ENCODE measurements at places on chromosomes 3 and 15. TPM values are rescaled to one million over a fixed set of nuclear protein-coding genes. Genes with fewer than 3 reads are reported as not detected.
A peak's percentile ranks its signal among the peaks of the same experiment; 100 is the strongest.

The ZKSCAN7 gene
- total RNA-seq = 6.2 TPM

DNA sequence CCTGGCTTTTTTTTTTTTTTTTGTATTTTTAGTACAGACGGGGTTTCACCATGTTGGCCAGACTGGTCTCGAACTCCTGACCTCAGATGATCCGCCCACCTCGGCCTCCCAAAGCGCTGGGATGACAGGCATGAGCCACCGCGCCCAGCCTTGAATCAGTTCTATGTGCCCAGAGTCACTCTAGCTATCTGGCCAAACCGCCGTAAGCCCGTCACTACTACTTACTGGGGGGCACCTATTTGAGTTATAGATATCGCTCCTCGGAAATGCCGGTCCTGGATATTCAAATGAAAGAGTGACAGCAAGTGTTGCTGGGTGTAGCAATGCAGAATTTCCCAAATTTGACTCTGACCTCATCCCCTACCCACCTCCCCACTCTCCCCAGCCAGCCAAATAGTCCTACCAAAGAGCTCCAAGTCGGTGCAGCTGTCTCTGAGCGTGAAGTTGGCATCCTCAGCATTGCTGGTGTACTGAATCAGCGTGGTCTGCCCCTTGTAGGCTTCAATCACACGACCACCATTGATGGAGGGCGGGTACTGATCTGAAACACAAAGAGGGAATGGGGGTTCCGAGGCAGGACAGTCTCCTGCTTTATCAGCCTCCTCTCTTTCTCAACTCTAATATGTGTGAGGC, 38.1 kb downstream of the MUC20 start:
- peak; percentile 16 for DNase-seq

- DNase-seq = peak; percentile 90
These were observed 20.4 kb upstream of the PLXND1 start for GRCh38 chr3:129626744-129627349.

GRCh38 chr3:196162679-196163078, 48.5 kb downstream of the ZDHHC19 start:
- no peak for DNase-seq

- no peak for DNase-seq
These were observed 72.5 kb upstream of the AGTR1 start for GRCh38 chr3:148625095-148625736.

DNA sequence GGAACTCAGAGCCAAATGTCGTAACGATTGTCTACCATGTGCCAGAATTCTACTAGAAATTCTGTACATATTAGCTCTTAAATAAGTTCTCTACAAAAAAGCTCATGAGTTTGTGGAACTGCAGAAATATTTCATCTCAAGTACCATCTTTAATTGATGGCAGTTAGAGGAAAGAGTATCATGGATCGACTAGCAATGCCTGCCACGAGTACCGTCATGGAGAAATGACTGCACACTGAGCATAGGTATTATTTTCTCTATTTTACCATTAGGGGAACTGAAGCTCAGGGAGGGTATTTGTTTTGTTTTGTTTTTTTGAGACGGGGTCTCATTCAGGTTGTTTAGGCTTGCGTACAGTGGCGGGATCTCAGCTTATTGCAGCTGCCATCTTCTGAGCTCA, 2.8 kb downstream of the RPUSD3 start:
- no peak for DNase-seq

DNA sequence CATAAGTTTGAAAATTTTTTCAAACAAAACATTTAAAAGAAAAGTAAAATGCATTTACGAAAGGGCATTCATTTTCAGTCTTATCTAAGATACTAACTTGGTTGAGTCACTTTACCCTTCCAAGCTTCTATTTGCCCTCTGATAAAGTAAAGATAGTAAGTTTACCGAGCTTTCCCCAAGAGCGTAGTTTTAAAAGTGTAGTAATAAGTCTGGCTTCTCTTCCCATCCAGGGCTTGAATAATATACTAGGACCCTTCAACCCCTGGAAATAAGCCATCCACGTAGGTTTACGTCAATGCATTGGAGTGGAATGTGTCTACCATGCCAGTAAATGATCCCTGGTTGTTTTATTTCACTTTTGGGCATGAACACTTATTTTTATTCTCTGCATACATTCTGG, 608.3 kb downstream of the NTRK3 start:
- no peak for DNase-seq

The DYNC1LI1 gene
- total RNA-seq = 25.3 TPM

GRCh38 chr15:25803036-25803435, 60.1 kb downstream of the ATP10A start:
- DNase-seq = no peak

The TARS3 gene
- 23.7 TPM for total RNA-seq

The CFAP92 gene
- not detected for total RNA-seq

- DNase-seq = peak; percentile 50
These were observed 195.3 kb upstream of the LYSMD4 start for GRCh38 chr15:99928429-99928981.

The SLC24A5 gene
- not detected for total RNA-seq

GRCh38 chr3:197454014-197454413, 101.8 kb downstream of the BDH1 start:
- DNase-seq = no peak

The SERINC4 gene
- not detected for total RNA-seq

- DNase-seq = no peak
These were observed 63.1 kb downstream of the DAPK2 start for GRCh38 chr15:63983061-63983711.
